ENCODE measurements at places on chromosomes 7 and 10. TPM values are rescaled to one million over a fixed set of nuclear protein-coding genes. Genes with fewer than 3 reads are reported as not detected.

SPAM1 gene
- not detected for total RNA-seq

ECHDC3 gene
- 24.9 TPM for total RNA-seq

SPOCK2 gene
- total RNA-seq = 24.1 TPM

RET gene
- 1.2 TPM for total RNA-seq

CHAT gene
- total RNA-seq = not detected

PAX4 gene
- not detected for total RNA-seq

BBIP1 gene
- 42.4 TPM for total RNA-seq

ZNF485 gene
- 4.0 TPM for total RNA-seq

RAB19 gene
- 3.2 TPM for total RNA-seq

EMX2 gene
- total RNA-seq = not detected

FAM241B gene
- total RNA-seq = 1.5 TPM

GPR37 gene
- 2.8 TPM for total RNA-seq

OR2A1 gene
- not detected for total RNA-seq

IQUB gene
- 17.4 TPM for total RNA-seq

TMEM176A gene
- 33.1 TPM for total RNA-seq

PRKCQ gene
- total RNA-seq = 8.5 TPM

EXOC4 gene
- total RNA-seq = 75.1 TPM

TMEM213 gene
- total RNA-seq = not detected

FANK1 gene
- 16.8 TPM for total RNA-seq

PIK3AP1 gene
- total RNA-seq = 36.8 TPM

FFAR4 gene
- total RNA-seq = 4.7 TPM

HOXA5 gene
- total RNA-seq = 20.9 TPM

IL6 gene
- total RNA-seq = 5.5 TPM

ANKIB1 gene
- 35.9 TPM for total RNA-seq

TEX36 gene
- not detected for total RNA-seq

DENND10 gene
- total RNA-seq = 27.9 TPM

SPDYE11 gene
- 0.11 TPM for total RNA-seq

AGAP4 gene
- total RNA-seq = 16.6 TPM

PRLHR gene
- total RNA-seq = not detected

CFTR gene
- 138 TPM for total RNA-seq

SEC31B gene
- 9.8 TPM for total RNA-seq

PNLIPRP1 gene
- not detected for total RNA-seq

TFEC gene
- 9.8 TPM for total RNA-seq

CLIP2 gene
- 27.0 TPM for total RNA-seq

NEUROG3 gene
- total RNA-seq = not detected
